ENCODE measurements at places on chromosomes 12 and 14.

GRCh38 chr14:76282581-76282980 lies 93.4 kb upstream of the ESRRB start:
- H3K27ac ChIP-seq, result no peak overlapping the region
- H3K27me3 ChIP-seq, result no peaks in the 10 kb centered on the region
- no peak for DNase-seq

DNA sequence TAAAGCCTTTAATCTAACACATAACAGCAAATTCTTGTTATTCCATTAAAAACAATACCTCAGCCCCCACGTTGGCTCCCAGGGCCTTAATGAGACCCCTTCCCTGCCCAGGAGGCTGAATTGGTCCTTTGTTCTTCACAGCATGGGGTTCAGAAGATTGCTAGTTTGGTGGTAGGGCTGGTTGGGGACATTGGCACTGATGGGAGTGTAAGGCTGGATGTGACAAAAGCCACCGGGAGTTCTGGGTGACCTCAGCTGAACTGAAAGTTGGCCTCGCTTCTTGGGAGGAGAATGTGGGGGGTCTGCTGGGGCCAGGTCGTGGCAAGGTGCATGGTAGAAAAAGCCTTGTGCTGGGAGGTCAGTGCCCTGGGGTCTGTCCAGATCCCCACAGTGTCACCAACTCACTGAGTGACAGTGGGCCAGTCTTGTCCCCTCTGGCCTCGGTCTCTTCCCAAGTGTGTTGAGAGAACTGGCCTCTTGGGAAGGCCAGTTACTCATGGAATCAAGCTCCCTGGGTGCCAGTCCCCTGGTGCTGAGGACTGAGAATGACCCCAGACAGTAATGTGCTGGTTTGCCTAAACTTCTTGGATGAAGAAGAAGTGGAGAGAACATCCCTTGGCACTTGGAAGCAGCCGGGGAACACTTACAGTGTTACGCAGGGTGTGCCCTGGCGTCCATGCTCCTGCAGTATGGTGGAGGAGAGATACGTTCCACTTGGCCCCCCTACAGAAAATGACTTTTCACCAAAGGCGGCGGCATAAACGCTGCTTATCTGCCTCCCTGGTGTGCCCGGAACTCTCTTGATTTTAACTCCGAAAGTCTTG lies 283.7 kb upstream of the RTL1 start:
- no peak overlapping the region for H3K27ac ChIP-seq
- no peak for DNase-seq
- peaks cover 5% of the 10 kb centered on the region for H3K4me1 ChIP-seq
- H3K36me3 ChIP-seq, result no peaks in the 10 kb centered on the region

GRCh38 chr12:68420225-68421010 lies 88.3 kb upstream of the MDM1 start:
- H3K4me1 ChIP-seq, result no peaks in the 10 kb centered on the region
- no peaks in the 10 kb centered on the region for H3K27me3 ChIP-seq
- DNase-seq, result no peak
- no peaks in the 10 kb centered on the region for H3K36me3 ChIP-seq
- H3K27ac ChIP-seq, result no peak overlapping the region
- no peak overlapping the region for H3K4me3 ChIP-seq

DNA sequence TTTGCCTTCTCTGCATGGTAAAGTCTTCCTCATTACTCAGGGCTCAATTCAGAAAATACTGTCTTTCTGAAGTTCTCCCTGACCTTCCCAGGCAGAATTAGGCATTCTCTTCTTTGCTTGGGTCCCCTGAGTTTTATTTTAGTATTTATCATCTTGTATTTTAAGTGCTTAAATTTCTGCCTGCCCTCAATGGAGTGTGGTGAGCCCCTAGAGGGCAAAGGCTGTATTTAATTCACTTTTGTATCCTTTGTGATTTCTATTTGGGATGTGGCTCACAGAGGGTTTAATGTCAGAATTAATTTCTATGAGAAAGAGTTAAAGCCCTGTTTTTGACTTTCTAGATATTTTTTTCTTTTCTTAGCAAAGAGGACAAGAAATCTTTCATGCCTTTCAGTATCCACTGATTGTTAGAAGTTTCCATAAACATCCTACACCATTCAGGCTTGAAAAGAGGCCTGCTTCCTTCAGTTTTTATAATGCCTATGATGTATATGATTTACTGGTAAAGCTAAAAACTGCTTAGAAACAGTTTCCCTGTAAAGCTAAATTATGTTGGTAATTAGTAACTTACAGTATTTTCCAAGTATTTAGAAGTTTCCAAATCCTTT lies 55.6 kb upstream of the PTPRB start:
- no peaks in the 10 kb centered on the region for H3K27me3 ChIP-seq
- H3K27ac ChIP-seq, result no peak overlapping the region
- peaks cover 4% of the 10 kb centered on the region for H3K4me1 ChIP-seq

DNA sequence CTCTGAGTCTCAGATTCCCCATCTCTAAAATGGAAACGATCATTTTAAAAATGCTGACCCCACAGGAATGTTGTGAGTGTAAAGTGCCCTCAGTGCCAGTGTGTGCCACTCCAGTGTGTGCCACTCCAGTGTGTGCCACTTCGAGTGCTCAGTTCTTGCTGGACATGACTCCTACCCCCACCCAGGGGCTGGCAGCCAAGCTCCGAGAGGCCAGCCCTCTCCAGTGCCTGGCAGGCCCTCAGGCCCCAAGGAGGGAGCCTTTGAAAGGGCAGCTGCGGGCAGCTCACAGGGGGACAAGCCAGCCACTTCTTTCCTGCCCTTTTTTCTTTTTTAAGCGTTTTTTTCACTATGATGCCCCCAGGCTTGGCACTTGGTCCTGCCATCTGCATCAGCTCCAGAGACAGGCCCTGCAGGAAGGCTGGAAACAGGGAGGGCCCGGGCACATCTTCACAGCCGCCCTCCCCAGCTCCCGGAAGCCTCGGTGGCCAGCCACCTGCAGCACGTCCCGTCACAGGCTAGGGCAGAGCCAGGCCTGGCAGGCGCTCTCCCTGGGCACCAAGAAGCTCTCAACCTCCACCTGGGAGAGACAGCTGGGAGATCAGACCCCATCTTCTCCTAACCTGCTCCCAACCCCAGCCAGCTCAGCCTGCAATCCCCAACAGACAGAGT lies 29.8 kb downstream of the NCOR2 start:
- no peak overlapping the region for H3K4me3 ChIP-seq
- H3K27ac ChIP-seq, result no peak overlapping the region

- peaks cover 3% of the 10 kb centered on the region for H3K4me1 ChIP-seq
- no peaks in the 10 kb centered on the region for H3K27me3 ChIP-seq
- no peaks in the 10 kb centered on the region for H3K36me3 ChIP-seq
Measured at GRCh38 chr14:32472512-32473463, 143.7 kb downstream of the AKAP6 start.

GRCh38 chr14:106518054-106518943 lies 991.9 kb downstream of the TMEM121 start:
- H3K4me3 ChIP-seq, result no peak overlapping the region
- H3K27ac ChIP-seq, result no peak overlapping the region
- H3K36me3 ChIP-seq, result no peaks in the 10 kb centered on the region
- DNase-seq, result no peak
- H3K27me3 ChIP-seq, result no peaks in the 10 kb centered on the region
- no peaks in the 10 kb centered on the region for H3K4me1 ChIP-seq

DNA sequence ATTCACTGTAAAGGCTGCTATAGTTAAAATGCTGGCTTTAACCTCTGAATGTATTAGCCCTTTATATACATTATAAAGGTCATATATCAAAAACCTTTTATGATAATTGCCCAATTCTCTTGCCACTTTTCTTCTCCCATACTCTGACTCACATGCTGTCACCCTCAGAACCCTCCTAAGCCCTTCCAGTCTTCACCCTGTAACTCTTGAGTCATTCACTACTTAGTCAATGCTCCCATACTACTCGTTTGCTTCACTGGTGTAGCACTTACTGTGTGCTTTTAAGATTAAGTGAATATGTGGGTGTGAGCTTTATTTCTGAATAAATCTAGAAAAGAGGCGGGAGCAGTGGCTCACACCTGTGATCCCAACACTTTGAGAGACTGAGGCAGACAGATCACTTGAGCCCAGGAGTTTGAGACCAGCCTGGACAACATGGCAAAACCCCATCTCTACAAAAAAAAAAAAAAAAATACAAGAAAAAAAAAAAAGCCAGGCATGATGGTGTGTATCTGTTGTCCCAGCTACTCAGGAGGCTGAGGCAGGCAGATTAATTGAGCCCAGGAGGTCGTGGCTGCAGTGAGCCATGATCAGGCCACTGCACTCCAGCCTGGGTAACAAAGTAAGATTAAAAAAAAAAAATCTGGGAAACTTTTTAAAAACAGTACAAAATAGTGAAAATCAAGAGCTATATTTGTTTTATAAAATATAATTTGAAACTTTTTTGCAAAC lies 37.6 kb downstream of the SPATA7 start:
- H3K27ac ChIP-seq, result no peak overlapping the region
- DNase-seq, result no peak
- no peak overlapping the region for H3K4me3 ChIP-seq
- no peaks in the 10 kb centered on the region for H3K4me1 ChIP-seq
- no peaks in the 10 kb centered on the region for H3K36me3 ChIP-seq

GRCh38 chr12:113092607-113093408 lies 36.3 kb downstream of the DTX1 start:
- peaks cover 7% of the 10 kb centered on the region for H3K4me1 ChIP-seq
- no peaks in the 10 kb centered on the region for H3K27me3 ChIP-seq
- peak overlapping the region; percentile 39 for H3K4me3 ChIP-seq
- H3K36me3 ChIP-seq, result no peaks in the 10 kb centered on the region
- peak; percentile 92 for DNase-seq

DNA sequence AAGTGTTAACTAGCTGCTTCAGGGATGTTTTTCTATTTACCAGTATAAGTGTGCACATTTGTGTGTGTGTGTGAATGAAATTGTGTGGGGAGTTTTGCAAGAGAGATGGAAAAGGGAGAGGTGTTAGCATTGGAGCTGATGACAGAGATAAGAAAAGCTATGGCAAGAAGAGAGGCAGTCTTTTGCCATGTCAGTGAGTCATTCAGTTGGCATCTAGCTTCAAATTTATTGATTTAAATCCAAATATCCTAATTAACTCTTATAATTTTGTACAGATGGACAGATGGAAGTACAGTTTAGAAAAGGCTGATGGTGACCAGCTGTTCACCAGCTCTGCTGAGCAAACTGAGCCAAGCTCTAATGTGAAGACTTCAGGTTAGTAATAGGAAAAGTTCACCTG lies 3.3 kb upstream of the BHLHE41 start:
- peaks cover 63% of the 10 kb centered on the region for H3K27me3 ChIP-seq
- DNase-seq, result no peak
- H3K4me3 ChIP-seq, result no peak overlapping the region
- H3K36me3 ChIP-seq, result no peaks in the 10 kb centered on the region
- peaks cover 5% of the 10 kb centered on the region for H3K4me1 ChIP-seq
- H3K27ac ChIP-seq, result no peak overlapping the region

DNA sequence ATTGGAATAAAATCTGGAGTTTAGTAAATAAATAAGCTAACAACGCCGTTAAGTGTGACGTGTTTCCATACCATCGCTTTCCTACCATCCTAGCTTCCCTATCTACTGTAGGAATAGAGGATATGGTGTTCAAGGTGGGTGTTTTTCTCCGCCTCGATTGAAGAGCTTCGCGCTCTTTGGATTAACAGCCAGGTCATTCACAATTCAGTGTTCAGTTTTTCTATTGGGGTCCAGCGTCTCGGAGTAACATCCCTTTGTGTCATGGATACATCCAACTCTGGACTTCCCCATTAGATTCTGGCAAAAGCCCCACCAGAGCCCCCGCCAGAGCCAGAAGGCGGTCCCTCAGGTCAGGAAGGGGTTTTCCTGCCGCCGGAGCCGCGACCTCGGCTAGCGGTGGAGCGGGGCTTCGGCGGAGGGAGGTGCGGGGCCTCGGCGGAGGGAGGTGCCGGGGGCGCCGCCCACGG lies 1.2 kb upstream of the SRGAP1 start:
- DNase-seq, result no peak
- H3K36me3 ChIP-seq, result no peaks in the 10 kb centered on the region
- no peaks in the 10 kb centered on the region for H3K4me1 ChIP-seq
- H3K27me3 ChIP-seq, result no peaks in the 10 kb centered on the region
- peak overlapping the region; percentile 76 for H3K4me3 ChIP-seq
- no peak overlapping the region for H3K27ac ChIP-seq

GRCh38 chr12:69566603-69567002 lies 18.7 kb upstream of the CCT2 start:
- peaks cover 1% of the 10 kb centered on the region for H3K27me3 ChIP-seq
- H3K27ac ChIP-seq, result no peak overlapping the region
- no peaks in the 10 kb centered on the region for H3K4me1 ChIP-seq
- no peak overlapping the region for H3K4me3 ChIP-seq
- no peak for DNase-seq
- H3K36me3 ChIP-seq, result no peaks in the 10 kb centered on the region

DNA sequence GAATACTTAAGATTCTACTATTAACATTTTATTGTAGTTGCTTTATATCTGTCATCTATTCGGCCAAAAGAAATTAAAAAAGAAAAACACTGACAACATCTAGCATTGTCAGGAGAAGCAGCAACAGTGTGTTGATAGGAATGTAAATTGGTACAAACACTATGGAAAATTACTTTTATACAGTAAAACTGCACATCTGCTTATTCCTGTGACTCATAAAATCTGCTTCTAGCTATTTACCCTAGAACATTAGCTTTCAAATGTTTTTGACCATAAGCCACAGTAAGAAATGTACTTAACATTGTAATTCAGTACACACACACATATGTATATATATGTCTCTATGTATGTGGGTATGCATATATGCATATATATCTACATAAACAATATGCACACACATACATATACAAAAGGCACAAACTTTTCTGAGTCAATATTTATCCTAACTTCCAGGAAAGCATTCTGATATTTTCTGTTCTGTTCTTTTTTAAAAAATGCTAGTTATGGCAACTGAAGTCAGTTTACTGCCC lies 278.9 kb upstream of the GARIN2 start:
- H3K27ac ChIP-seq, result no peak overlapping the region
- no peaks in the 10 kb centered on the region for H3K36me3 ChIP-seq
- no peaks in the 10 kb centered on the region for H3K27me3 ChIP-seq
- no peaks in the 10 kb centered on the region for H3K4me1 ChIP-seq

DNA sequence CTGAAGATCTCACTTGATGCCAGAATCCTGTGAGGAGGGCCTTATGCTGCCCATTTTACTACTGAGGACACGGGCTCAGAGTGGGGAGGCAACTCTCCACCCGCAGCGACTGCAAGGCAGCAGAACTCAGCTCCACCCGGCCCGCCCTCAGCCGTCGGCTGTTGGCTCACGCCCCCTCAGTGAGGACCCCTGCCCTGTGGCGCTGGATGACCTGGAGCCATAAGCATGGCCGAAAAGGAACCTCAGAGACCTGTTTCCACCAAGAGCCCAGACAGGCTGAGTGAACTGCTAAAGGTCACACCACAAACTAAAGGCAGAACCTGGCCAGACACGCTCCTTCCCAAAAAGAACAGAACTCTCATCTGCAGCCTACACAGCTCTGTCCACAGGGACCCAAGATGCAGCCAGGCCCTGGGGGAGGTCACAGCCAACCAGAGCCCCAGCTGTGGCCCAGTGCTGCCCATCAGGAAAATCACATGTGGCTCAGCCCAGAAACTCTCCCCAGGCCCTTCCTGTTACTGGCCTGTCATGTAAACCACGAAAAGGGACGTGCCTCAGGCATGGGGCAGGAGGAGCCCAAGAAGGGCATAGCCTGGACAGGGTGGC lies 32.8 kb downstream of the CCNK start:
- no peak for DNase-seq
- H3K27ac ChIP-seq, result no peak overlapping the region
- H3K27me3 ChIP-seq, result no peaks in the 10 kb centered on the region
- peaks cover 1% of the 10 kb centered on the region for H3K36me3 ChIP-seq

- H3K27me3 ChIP-seq, result no peaks in the 10 kb centered on the region
- DNase-seq, result no peak
- no peaks in the 10 kb centered on the region for H3K36me3 ChIP-seq
- H3K4me1 ChIP-seq, result peaks cover 19% of the 10 kb centered on the region
- no peak overlapping the region for H3K27ac ChIP-seq
Measured at GRCh38 chr12:69056743-69057515, 124.0 kb upstream of the CPM start.

Data from H1 (cell line).